ENCODE measurements at places on chromosomes 1 and 21.
A peak's percentile ranks its signal among the peaks of the same experiment; 100 is the strongest.

DNA sequence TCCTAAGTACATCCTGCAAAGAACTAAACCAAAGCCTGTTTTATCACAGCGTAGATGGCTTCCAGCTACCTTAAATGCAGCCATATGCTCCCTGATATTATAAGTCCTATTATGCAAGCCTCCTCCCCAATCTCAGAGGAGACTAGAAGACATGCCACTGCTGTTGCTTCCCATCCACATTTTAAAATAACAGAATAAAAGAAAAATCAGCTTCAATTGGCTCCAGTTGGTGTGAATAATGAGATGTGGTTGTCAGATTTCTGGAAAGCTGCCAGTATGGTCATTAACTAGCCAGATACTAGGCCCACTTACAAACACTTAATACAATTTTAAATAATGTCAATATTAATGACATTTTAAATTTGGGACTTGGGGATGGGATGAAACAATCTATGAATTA is 25.7 kb downstream of the WARS2 start:
- no peak for DNase-seq

DNA sequence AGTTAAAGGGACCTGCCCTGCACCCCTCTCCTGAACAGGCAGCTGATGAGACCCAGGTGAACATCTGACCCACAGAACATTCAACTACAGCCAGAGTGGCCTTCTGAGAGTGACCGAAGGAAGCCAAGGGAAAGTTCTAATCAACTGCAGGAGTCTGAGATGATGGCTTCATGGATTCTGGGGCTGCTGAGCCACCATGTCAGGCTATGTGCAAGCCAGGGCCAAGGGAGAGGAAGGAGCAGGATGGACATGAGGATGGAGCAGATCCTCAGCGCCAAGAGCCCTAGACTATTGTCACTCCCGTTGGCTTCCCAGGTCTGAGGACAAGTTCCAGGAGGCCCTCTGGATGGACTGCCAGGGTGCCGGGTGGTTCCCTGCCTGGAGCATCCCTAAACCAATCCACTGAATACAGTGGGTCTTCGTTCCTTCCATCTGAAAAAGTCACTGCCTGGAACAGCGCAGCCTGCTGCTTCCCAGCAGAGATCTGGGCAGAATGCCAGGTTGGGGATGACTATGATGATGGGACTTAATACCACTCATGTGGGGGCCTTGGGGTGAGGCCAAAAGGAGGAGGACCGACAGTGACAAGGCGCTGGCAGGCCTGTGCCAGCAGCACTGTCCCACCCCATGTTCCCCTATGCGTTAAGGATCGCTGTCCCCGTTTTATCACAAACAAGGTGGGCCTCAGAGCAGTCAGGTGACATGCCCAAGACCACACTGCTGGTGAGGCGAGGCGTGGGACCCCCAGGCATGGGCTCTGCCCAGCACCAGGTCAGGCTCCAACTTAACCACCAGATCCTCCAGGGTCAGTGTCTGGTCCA is 19.8 kb downstream of the SPOCD1 start:
- DNase-seq: no peak

GRCh38 chr1:63073309-63074306 is 248.8 kb upstream of the FOXD3 start:
- DNase-seq: peak; percentile 55

GRCh38 chr1:207744000-207744534 is 7.8 kb upstream of the CD46 start:
- DNase-seq: no peak

DNA sequence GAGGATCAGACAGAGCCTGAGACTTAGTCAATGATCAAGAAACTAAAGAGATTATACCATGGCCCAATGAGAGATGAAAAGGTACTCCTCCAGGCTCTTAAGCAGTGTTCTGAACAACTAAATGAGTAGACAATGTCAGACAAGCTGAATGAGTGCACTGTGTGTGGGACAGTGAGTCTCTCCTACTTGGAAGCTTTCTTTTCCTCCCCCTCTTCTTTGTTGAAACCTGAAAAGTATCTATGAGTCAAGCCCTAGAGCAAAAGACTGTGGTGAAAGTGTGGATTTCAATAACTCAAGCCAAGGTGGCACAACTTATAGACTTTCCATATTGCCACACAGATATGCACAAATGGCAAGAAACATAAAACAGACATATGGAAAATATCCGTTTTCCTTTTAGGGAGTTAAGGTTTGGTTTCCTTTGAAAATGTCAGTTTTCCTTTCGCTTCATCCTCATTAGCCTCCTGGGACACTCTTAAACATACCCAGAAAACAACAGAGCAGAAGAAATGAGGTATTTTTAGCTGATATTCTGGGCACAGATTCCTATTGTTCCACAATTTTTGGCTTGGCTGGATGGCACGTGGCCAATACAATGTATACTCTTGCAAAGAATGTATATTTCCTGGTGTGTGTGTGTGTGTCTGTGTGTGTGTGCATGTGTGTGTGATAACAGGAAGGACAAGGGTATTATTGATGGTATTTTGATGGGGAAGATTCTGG is 96.6 kb downstream of the LMX1A start:
- DNase-seq: no peak

DNA sequence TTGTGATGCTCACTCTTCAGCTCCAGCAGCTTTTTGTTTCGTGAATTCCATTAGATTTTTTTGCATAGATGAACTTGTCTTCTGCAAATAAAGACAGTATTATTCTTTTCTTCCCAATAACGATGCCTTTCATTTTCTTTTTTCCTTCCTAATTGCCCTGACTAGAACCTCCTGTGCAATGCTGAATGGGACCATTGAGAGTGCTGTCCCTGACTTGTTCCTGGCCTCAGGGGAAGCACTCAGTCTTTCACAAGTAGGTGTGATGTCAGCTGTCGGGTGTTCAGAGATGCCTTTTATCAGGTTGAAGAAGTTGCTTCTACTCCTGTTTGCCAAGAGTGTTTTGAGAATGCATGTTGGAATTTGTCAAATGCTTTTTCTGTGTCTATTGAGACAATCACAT is 64.3 kb upstream of the ADARB1 start:
- no peak for DNase-seq

DNA sequence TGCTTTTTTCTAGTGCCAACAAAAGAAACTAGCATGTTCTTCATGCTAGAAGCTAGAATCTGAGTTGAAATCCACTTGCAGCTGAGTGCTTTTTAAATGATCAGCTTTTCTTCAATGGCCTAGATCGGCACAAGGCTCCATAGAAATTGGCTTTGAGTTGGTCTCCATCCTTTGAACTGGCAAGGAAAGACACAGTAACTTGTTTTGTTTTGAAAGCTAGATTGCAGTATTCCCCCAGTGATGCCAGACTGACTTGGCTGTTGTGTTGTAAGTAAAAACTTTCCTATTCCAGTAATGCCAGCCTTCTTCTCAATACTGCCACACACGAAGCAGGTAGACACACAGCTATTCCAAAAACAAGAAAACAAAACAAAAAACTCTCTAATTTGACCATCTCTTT is 139.1 kb downstream of the FMN2 start:
- DNase-seq: no peak

DNA sequence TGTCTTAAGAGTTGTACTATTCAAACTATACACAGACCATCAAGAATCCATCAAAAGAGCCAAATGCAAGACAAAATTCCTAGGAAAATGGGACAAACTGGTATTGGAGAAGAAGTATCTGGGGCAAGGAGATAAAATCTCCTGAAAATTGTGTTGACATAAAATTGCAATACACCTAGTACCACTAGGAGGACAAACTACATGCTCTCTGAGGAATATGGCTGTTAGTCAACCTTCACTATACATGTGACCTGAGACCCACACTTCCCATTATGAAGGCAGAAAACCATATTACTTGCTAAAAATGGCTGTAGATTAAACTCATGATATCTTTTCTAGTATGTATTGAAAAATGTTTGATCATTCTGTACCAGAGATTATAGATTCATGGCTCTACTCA is 30.0 kb downstream of the IRF2BP2 start:
- DNase-seq: no peak

DNA sequence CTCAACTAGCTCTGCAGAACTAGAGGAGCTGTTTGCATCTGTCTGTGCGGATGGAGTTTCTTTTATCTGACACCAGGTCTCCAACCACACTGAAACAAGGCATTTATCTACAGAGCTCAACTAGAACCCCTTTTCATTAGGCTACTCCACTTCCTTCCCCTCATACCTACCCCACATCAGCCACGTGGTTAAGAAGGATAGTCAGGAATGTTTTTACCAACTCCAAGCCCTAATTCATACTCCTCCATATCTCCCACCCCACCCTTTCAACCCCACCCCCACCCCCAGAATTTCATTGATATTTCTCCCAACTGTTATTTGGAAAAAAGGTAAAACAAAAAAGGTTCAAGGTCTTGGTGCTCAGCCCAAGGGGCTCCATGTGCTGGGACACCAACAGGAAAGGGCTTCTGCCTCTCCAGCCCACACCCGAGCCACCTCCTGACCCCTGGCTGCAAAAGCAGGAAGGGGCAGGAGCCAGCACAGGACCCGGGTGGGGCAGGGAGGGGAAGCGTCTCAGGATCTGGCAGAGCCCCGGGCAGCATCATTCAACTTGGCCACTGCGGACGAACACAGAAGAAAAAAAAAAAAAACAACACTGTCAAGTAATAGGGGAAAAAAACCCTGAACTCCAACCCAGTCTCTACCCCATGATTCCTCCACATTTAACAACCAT is 7.0 kb downstream of the ENSA start:
- no peak for DNase-seq

- no peak for DNase-seq
These were observed 173.0 kb downstream of the PRDM2 start for GRCh38 chr1:13873032-13873431.

- DNase-seq: no peak
These were observed 417.2 kb upstream of the PBX1 start for GRCh38 chr1:164141797-164142196.

- no peak for DNase-seq
These were observed 11.6 kb downstream of the SELP start for GRCh38 chr1:169618367-169618766.

GRCh38 chr21:41933313-41934079 is 20.3 kb downstream of the C2CD2 start:
- DNase-seq: no peak

DNA sequence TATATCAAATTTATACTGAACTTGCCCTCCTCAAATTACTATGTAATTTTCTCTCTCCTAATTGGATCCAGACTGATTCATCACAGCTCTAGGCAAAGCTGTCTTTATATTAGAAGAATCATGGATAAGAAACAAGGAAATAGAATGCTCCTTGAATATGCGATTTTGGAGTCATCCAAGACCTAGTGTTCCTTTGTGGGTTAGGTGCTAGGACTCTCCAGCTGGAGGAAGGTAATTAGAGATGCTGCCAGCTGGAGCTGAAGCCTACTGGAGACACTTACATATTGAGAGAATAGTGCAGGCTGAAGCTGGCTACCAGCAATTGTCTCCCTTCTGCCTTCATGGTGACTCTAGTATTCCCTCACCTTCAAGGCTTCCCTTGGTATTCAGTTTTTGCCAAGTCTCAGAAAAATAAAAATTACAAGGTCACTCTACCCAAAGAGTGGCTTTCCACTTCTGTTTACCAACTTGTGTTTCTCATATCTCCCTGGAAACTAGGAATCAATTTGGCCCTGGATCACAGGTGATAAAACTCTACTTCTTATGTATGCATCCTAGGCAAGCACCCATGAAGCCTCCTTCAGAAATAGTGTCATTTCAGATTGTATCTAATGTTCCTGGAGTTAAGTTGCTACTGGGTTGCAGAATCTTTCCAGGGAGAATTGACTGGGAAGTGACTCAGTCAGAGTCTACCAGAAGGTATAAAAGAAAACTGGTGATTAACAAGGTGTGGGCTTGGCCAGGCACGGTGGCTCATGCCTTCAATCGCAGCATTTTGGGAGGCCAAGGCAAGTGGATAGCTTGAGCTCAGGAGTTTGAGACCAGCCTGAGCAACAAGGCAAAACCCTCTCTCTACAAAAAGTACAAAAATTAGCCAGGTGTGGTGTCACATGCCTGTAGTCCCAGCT is 24.4 kb upstream of the DOCK7 start:
- no peak for DNase-seq

DNA sequence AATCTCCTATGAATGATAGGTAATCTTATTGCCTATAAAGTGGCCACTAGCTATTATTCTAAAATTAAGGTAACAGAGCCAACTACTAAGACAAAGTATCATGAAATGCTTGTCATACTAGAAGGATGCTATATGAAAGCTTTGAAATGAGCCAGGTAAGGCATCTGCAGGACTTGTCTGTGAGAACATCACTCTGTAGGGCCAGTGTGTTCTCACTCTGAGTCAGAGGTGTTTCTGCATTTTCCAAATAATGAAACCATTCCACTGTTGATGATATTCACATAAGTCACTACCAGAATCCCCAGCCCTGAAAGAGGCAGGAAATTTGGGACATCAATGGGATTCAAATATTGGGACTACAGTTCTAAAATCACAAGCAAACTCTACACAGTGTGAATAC is 25.8 kb upstream of the GBP5 start:
- DNase-seq: no peak

GRCh38 chr1:6521536-6521935 is 30.1 kb upstream of the PLEKHG5 start:
- DNase-seq: no peak

GRCh38 chr1:9050803-9051202 is 18.6 kb downstream of the SLC2A5 start:
- no peak for DNase-seq

- DNase-seq: no peak
These were observed 186.7 kb downstream of the TOMM20 start for GRCh38 chr1:234942012-234942332.

DNA sequence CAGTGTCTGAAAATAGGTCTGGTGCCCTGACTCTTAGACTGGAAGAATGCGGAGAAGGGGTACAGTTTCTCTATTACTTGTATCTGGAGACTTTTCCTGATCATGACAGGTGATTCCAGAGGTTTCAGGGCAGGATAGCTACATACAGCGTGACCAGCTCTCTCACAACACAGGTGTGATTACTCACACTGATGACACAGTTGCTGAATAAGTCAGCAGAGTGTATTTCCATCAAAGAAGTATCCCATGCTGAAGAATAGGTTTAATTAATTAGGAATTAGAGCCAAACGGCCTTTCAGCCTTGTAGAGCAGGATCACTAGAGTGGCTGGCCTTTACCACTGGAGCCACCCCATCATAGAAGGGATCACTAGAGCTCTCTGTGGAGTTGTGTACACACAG is 298.6 kb downstream of the LMX1A start:
- no peak for DNase-seq

DNA sequence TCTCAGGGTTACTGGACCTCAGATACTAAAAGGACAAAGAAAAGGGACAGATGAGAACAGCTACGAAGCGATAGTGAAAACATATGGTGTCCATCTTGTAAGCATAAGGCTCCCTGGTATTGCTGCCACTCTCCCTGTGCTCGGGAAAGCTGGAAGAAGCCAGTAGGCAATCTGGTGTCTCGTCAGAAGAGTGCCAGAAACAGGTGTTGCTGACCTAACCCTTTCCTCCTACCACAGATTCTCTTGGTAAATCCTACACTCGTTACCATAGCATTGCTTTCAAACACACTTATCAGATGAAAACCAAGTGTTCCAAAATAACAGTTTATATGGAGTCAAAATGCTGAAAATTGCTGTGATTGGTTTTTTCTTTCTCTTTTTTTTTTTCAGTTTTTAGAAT is 146.3 kb downstream of the NRIP1 start:
- DNase-seq: no peak

Measured in right kidney (tissue), 9 donors.